GM20000 (cell line): ENCODE measurements at places on chromosomes 1 and 21.

DNA sequence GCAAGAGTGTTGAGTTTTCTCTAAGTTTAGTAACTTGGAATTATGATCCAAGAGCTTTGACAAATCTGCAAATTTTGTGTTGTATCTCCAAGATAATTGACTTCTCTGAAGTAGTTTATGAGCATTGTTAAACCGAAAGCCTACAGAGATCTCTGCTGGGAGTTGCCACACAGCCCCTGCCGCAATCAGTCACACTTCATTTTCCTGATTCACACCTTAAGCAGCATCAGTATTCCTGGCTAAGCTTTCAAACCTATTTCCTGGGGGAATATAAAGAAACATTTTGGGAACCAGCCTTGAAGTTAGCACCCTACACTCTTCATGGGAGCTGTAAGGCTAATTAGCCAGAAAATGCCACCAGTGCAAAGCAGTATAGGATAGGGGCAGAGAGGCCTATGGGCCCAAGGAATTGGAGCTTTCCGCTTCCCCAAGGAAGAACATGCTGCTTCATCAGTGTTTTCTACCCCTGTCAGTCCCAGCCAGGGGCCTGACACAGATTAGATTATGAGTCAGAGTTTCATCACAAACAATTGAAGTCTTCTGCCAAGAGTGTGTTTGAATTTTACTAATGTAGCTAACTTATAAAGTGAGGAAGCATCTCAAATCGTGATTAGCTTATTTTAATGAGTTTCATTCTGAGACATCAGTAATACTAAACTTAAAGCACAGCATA is 23.2 kb upstream of the CACYBP start:
- no peak for DNase-seq

DNA sequence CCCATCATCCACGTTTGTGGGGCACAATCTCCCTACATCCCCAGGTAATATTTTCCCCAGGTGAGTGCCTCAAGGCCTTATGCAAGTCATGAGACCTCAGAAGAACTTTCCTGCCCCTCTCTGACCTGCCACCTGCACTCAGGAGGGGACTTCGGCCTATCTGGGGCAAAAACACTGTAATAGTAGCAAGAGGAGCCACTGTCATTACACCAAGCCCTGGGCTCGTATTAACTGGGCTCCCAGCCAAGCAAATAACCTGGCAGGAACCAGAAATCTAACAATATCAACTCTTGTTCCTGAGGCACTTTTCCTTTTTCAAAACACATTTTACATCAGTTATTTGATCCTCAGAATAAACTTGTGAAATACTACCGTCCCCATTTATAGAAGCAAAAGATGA is 30.9 kb downstream of the LAMB3 start:
- no peak for DNase-seq

- DNase-seq: no peak
These were observed 5.6 kb upstream of the COG2 start for GRCh38 chr1:230636575-230637148.

GRCh38 chr1:30125021-30125820 is 598.2 kb downstream of the MATN1 start:
- DNase-seq: no peak

DNA sequence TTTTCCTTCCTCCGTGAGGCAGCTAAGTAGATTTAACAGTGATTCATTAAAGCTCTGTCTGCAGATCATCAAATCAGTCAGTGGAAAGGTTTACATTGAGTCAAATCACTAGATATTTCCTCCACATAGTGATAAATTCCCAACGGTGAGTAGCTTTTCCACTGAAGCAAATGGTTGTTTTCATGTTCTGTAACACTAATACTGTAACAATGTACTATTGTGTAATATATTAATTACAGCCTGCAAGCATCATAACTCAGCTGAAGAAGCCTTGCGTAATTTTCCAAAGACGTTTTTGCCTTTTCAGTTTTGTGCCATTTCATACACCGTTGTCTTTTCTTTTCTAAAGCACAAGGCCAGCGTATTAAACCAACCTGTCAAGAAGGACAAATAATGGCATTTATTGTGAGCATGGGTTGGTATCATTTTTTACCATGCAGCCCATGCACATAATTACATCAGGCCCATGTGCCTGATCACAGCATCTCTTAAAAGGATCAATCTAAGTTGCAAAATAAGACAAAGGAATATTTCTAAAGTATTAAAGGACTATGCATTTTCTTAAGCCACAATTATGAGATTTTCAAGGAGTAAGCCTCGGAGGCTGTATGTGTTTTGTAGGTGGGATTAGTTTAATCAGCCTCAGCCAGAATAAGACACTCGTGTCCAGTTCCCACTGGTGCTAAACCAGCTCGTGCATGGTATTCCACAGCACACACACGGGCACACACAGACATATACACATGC is 16.7 kb upstream of the PDE9A start:
- no peak for DNase-seq

DNA sequence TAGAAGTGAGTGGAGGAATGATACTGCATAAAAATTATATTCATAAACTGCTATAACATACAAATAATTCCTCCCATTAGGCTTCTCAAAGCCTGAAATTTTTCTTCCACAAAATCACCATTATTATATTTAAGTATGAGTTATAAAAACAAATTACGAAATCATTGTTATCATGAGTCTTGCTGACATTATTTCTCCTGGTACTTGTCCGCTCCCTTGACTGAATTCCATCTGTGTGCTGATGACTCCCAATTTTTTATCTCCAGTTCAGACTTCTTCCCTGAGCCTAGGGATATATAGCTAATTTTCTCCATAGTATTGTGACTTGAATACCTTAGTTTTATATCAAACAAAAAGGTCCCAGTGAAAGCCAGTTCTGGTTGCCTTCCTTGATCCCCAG is 268.2 kb downstream of the HMCN1 start:
- DNase-seq: no peak

DNA sequence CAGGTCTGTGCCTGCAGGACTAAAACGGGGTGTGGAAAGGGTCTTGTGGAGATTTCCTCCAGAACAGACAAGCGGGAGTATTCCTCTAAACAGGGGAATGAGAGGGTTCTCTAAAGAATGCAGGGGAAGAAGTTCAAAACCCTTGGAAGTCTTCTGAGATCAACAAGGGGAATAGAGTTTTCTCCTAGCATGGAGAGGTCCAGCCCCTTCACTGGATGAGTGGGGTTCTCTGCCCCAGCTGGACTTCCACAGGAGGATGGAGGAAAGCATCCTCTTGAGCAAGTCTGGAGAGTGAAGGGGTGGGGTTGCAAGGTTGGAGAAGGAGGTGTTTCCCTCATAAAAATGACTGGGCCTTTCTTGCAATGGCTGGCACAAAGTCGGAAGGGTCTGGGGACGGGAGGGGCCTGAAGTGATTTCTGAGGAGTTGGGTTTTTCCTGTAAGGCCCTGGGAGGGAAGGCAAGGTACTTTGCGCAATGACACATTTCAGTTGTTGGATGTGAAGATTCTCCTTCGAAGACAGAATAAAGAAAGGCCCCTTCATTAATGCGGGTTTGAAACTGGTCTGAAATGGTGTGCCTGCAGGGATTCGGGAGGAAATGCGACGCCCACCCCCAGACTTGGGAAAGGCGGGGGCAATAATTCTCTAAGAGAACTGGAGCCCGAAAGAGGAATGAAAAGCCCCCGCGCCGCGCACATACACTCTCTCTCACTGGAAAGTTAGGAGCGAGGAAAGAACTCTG is 884 bp downstream of the SPATA6 start:
- DNase-seq: no peak

- DNase-seq: no peak
These were observed 15.4 kb upstream of the TOR3A start for GRCh38 chr1:179066471-179066870.

- no peak for DNase-seq
These were observed 66.8 kb upstream of the ASB17 start for GRCh38 chr1:75999034-75999433.

GRCh38 chr1:248807067-248807737 is 18.5 kb downstream of the SH3BP5L start:
- peak; percentile 79 for DNase-seq

GRCh38 chr1:182041615-182042014 is 19.9 kb downstream of the ZNF648 start:
- no peak for DNase-seq

DNA sequence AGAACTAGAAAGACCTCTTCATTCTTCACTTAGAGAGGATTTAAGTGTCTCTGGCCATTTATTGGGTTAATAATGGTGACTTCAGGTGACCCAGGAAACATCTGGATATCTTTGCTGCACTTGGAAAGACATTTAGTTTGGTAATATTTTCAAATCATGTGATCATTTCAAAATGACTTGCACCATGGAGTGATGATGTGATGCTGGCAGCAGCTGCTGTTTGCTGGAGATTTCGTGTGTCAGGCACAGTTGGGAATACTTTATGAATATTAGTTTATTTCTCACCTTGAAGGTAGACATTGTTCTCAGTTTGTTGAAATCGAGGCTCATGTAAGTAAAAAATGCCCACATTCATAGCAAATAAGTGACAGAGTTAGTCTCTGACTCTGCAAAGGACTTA is 236.0 kb downstream of the DISC1 start:
- DNase-seq: no peak

- DNase-seq: peak; percentile 60
These were observed 135.9 kb downstream of the FGGY start for GRCh38 chr1:59432531-59433439.

- no peak for DNase-seq
These were observed 36.0 kb upstream of the IRF2BP2 start for GRCh38 chr1:234645964-234646363.

DNA sequence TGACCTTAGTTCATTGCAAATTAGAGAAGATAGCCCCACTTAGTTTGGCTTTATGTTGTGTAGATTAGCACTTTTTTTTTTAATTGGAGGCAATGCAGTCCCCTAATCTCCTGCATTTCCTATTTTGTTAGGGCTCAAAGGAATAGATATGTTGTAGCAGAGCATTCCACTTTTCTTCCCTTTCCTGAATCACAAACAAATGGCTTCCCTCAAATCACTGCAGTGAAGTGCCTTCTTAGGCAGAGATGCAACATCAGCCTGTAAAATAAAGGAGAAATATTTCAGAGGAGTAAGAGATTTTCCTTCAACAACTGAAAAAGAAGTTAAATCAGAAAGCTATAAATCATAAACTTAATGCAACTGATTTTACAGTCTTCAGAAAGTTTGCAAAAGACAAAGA is 271.8 kb upstream of the C1orf105 start:
- no peak for DNase-seq

- DNase-seq: no peak
These were observed 163.4 kb downstream of the CYYR1 start for GRCh38 chr21:26409735-26410134.

DNA sequence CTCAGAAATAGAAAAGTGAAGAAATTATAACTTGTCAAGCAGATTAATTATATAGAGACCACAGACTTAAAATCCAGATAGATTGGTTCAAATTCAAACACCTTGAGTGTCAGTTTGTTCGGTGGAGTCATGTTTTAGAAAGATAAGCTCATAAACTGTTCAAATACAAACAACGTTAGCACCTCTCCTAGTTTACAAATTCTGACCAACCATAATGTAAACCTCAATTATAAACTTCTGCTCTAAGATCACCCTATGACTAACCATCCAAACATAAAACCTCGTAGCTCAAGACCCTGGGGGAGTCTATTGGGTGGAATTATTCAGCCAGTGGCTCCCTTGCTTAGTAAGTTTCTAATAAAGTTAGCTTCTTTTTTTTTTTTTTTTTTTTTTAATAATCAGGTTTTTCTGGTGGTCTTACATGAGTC is 12.4 kb downstream of the CBR1 start:
- no peak for DNase-seq

DNA sequence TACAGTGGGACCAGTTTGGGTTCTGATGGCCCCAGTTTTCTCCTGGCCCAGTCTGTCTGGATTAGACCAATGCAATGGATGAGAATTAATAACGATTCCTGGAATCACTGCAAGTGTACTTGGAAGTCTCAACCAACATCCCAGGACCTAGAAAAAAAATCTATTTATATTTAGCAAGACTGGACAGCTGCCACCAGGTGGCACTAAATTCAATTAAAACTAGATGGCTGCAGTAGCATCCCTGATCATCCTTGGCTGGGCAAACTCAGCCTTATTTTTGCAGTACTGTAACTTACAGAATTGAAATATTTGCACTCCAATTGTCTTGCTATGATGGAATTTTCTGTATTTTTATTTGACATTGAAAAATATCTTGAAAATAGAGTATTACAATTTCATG is 165.7 kb downstream of the NCAM2 start:
- peak; percentile 10 for DNase-seq

DNA sequence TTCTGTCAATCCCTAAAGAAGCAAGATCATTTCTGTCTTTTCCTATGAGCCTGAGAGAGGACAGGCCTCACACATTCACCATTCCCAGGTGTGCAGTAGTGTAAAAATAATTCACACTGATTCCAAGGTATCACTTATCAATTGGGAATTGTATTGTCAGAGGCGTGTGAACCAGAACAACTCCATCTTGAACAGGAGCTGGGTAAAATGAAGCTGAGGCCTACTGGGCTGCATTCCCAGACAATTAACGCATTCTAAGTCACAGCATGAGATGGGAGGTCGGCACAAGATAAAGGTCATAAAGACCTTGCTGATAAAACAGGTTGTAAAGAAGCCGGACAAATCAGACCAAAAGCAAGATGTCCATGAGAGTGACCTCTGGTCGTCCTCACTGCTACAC is 239.2 kb downstream of the SMYD3 start:
- DNase-seq: no peak

- no peak for DNase-seq
These were observed 137.2 kb upstream of the ETS2 start for GRCh38 chr21:38668541-38668940.

DNA sequence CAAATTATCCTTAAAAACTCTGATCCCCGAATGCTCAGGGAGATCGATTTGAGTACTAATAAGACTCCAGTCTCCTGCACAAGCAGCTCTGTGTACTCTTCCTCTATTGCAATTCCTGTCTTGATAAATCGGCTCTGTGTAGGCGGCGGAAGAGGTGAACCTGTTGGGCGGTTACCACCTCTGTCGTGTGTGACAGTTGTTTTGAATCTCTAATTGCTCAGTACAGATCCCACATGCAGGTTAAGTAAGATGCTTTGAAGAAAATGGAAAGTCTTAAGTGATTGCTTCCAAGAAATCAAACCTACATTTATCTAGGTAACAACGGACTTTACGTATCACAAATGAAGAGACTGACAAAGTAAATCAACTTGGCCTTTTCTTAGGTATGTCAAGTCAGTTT is 35.5 kb downstream of the COA6 start:
- no peak for DNase-seq
